ENCODE measurements at places on chromosomes 11 and 22.

GRCh38 chr11:108115500-108116140 is 5.7 kb upstream of the ACAT1 start:
- no peak for DNase-seq

DNA sequence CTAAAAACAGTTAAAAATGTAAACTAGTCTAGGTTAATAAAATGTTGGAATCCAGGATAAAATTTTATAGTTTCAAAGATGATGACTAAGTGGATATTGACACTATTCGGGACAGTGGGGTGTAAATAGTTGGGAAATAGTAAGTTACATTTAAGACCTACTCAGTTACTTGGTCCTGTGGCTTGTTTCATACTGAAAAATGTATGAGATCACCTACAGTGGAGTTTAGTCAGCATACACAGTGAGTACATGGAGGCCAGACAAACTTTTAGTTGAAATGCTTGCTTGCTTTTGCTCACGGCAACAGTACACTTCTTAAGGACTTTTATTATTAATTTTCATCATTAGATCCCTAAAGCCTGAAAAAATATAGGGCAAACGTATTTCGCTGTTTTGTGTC is 16.1 kb downstream of the TRIM22 start:
- DNase-seq = no peak

GRCh38 chr22:48939441-48940265 is 888.0 kb downstream of the BRD1 start:
- DNase-seq = no peak

- DNase-seq = no peak
These were observed 2.6 kb upstream of the VWCE start for GRCh38 chr11:61297746-61298145.

DNA sequence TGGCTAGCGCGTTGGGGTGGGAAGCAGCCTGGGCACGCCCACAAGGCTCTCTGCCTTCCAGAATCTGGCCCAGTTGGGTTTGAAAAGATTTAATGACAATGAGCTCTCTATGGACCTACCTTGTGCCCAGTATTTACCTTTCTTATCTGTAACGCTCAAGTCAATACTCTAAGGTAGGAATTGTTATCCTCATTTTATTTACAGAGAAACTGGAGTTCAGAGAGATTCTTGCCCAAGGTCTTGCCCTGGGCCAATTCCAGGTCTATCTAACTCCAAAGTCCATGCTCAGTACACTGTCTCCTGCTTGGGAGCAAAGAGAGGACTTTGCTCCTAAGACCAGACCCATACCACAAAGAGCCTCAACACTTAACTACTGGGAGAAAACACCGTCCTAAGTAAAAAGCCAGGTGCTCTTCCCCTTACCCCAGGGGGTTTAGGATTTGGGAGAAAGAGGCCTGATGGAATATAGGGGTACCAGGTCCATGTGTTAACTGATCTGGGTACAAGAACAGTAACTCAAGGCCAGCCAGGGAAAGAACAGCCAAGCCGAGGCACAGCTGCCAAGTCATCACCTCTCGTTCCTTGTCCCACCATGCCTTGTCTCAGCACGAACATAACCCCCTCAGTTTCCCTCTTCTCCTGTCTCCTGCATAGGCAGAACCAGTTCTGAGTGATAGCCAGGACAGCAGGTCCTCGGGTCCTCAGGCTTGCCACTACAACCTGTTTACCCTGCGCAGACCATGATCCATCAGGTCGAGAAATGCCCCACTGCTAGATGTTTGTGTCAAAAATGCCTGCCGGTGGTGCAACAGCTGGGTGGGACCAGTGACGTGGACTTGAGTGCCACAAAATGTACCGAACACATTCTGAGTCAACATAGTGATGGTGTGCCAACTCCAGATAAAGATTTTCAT is 14.6 kb downstream of the APOA4 start:
- no peak for DNase-seq

DNA sequence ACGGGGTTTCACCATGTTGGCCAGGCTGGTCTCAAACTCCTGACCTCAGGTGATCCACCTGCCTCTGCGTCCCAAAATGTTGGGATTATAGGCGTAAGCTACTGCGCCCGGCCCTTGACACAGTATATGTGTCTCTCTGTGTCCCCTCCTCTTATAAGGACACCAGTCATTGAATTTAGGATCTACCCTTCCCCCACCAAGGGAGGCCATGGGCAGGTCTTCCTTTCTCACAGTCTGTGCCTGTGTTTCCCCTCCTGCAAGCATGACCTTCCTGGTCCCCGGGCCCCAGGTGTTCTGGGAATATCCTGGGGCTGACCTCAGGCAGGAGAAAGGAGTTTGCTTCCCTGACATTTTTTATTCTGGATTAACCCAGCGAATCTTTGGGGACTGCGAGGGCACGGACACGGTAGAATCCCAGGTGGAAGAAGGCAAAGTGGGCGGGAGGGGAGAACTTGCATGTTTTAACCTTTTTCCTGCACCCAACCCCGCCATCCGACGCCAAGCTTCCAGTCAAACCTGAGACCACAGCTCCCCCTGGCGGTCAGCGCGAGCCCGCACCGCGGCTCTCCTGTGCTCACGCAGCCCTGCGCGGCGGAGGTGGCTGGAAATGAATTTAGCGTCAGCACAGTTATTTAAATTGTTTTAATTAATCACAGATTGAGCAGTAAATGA is 42.1 kb upstream of the ISX start:
- DNase-seq = peak; percentile 74

Measured in activated CD8-positive, alpha-beta T cell treated with anti-CD3 and anti-CD28 coated beads, Interleukin-2, amount 10 ng/mL, durations not matched to agents 7 days and 5 days (primary cell).